ENCODE measurements at places on chromosomes 2 and 18.

- no peak for DNase-seq
Measured at GRCh38 chr2:10514743-10515142, 66.6 kb upstream of the ODC1 start.

DNA sequence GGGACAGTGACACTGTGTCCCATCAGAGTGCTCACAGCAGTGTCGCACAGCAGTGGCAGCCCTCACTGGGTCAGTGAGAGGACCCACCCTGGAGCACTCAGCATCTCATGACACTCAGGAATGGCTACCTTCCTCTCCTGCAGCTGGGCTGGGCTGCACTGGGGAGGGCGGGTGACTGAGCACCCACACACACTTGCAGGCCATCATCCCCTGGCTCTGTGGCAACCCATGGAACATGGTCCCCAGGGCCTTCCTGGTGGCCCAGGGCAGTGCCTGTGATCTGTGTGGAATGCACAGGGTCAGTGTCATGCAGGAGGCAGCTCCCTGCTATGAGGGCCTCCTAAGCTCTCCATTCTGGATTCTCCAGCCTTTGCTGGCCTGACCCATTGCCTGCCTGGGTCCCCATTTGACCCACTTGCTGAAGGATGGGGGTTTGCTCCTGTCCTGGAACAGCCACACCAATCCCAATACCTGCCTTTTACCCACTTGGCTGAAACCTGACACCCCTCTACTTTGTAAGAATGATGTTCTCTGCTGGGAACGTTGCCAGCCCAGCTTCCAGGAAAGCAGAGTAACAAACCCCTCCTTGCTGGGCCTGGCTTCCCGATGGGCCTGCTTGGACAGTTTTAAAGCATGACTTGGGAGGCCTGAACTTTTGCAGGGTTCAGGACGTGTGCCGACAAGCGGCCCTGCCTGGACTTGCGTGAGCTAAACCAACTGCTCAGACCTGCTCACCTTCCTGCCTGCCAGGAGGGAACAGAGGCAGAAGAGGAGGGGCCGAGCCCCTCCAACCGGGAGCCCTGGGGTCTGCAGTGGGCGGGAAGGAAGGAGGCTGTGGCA lies 13.7 kb downstream of the HS6ST1 start:
- peak; percentile 95 for DNase-seq

- DNase-seq = no peak
Measured at GRCh38 chr2:181848261-181848886, 43.2 kb upstream of the ITPRID2 start.

GRCh38 chr2:196249860-196250259 lies 78.5 kb upstream of the STK17B start:
- DNase-seq = no peak

- DNase-seq = peak; percentile 10
Measured at GRCh38 chr2:36356990-36357846, 1.6 kb downstream of the CRIM1 start.

- no peak for DNase-seq
Measured at GRCh38 chr2:200220251-200220650, 86.2 kb upstream of the SPATS2L start.

DNA sequence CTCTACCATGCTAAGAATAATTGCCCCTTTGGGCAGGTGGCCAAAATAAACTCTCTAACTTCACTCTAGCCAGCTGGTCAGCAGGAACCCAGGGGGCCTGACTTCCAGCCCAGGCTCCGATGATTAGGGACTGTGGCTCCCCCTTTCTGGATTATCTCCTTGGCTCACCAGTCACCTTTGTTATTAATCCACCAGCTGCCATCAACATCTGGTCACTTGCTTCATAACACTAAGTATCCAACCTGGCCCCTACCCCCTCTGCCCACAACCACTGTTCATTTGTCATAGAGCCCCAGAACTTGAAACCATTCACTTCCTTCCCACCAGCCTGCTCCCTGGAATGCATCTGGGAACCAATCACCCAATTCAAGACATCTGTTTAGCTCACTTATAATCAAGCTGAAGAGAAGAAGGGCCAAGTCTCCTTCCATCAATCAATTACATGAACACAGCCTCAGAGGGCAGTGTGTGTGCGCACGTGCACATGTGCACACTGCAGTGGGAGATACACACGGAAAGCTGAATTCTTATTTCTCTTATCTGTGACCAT lies 215.1 kb downstream of the ALK start:
- DNase-seq = no peak

DNA sequence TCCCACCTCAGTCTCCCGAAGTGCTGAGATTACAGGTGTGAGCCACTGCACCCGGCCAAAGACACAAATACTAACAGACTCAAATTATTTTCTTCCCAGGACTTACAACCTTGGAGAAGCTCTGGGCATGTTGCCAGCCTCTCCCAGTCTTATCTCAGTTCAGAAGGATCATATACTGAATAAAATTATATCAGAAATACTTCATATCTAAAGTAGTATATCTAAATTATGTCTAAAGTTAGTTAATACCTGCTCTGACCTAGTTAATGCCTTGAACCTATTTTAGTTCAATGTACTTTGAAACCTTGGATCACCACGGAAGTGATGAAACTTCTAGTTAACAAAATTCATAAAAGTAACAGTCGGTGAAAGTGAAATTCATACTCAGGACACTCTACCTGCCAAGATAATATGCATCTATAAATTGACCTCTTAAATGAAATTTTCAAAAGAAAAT lies 34.4 kb upstream of the CYBRD1 start:
- DNase-seq = no peak

DNA sequence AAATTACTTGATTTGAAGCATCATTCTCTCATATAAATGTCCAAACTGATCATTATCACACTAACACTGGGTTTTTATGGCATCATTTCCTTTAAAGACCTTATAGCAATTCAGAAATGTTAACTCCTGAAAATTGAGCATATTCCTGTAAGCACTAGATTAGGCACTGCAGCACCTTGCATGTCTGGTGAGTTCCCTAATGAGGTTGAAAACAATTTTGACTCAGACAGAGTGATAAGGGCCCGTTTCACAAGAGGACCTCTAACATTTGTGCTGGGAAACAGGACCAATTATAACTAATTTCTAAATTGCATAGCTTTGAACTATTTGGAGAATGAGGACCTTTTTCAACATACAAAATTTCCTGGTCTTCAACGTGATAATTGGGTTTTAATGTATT lies 69.9 kb downstream of the OSBPL6 start:
- DNase-seq = no peak

DNA sequence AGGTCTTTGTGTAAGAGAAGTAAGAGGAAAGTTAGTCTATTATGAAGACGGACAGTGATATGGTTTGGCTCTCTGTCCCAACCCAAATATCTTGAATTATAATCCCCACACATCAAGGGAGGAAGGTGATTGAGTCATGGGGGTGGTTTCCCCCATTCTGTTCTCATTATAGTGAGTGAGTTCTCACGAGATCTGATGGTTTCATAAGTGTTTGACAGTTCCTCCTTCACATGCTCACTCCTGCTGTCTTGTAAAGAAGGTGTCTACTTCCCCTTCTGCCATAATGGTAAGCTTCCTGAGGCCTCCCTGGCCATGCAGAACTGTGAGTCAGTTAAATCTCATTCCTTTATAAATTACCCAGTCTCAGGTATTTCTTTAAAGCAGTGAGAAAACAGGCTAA lies 67.6 kb downstream of the NEURL3 start:
- no peak for DNase-seq

DNA sequence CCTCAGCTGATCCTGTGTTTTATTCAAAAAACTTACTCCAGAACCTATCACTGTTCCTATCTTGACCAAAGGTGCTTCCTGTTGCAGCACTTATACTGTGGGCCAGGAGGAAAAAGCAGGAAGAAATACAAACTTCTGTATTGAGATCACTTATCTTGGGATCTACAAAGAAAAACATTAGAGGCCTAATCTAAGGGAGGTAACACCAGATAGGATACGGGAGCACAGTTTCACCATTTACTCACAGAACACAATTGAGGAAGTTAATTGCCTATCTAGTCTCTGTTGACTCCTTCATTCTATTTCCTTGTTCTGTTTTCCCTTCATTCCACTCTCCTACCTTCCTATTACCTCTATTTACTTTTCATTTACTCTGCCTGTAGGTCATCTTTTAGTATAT lies 287.2 kb upstream of the LINC00305 start:
- no peak for DNase-seq
